ENCODE measurements at places on chromosomes 13 and 19. TPM values are rescaled to one million over a fixed set of nuclear protein-coding genes. Genes with fewer than 3 reads are reported as not detected.

DNA sequence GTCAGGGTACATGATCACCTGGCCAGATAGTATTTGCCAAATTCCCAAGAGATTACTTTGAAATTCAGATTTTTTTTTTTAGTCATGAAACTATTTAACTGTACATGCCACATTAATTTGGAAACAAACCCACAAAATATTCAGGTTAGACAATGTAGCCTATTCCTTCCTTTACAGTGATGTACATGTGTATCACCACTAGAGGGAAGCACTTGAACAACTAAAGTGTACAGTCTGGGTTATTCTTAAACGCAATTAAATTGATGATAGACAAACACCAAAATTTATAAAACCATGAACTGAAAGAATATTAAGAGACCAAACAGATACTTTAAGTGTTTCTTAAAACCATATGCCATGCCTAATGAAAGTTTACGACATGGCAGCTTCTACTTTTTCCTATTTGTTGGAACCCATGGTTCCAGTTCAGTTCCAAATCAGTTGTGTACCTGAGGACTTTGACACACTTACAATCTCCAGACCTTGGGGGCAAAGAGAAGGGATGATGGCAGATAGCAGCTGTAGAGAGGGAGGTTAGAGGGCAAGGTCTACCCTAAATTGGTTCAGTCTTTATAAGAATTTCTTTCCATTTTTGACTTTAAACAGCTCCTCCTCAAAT, 52.8 kb downstream of the TNFSF13B start:
- peak; percentile 36 for DNase-seq
- no peak overlapping the region for H3K4me3 ChIP-seq
- no peak overlapping the region for H3K27ac ChIP-seq
- H3K27me3 ChIP-seq, result no peaks in the 10 kb centered on the region
- no peaks in the 10 kb centered on the region for H3K4me1 ChIP-seq

DNA sequence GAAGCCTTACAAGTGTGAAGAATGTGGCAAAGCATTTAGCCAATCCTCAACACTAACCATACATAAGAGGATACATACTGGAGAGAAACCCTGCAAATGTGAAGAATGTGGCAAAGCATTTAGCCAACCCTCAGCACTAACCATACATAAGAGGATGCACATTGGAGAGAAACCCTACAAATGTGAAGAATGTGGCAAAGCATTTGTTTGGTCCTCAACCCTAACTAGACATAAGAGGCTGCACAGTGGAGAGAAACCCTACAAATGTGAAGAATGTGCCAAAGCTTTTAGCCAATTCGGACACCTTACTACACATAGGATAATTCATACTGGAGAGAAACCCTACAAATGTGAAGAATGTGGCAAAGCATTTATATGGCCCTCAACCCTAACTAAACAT, 18.2 kb downstream of the ZNF726 start:
- H3K4me1 ChIP-seq, result no peaks in the 10 kb centered on the region
- H3K27ac ChIP-seq, result no peak overlapping the region
- DNase-seq, result no peak
- no peak overlapping the region for H3K4me3 ChIP-seq

The CASP14 gene
- polyA plus RNA-seq, result not detected

The MEX3D gene
- 14.9 TPM for polyA plus RNA-seq

DNA sequence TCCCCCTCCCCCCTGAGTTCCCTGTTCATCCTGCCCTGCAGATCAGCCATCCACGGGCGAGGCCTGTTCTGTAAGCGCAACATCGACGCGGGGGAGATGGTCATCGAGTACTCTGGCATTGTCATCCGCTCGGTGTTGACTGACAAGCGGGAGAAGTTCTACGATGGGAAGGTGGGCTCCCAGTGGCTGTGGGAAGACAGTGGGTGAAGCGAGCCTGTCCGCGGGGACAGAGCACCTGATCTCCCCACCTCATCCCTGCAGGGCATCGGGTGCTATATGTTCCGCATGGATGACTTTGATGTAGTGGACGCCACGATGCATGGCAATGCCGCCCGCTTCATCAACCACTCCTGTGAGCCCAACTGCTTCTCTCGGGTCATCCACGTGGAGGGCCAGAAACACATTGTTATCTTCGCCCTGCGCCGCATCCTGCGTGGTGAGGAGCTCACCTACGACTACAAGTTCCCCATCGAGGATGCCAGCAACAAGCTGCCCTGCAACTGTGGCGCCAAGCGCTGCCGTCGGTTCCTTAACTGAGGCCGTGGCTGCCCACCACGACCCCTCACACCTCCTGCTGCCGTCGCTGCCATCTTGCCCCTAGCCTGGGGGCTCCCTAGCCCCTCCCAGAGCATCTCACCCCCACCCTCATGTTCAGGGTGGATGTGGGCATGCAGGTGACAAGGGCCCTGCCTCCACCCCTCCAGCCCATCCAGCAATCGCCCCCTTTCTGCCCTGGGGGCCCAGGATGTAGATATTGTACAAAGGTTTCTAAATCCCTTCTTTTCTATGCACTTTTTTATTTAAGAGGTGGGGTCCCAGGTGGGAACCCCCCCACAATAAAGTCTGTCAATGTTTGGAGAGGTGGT, 4.0 kb downstream of the IGFLR1 start:
- H3K4me1 ChIP-seq, result peaks cover 10% of the 10 kb centered on the region
- H3K4me3 ChIP-seq, result no peak overlapping the region
- DNase-seq, result no peak
- H3K27me3 ChIP-seq, result no peaks in the 10 kb centered on the region

DNA sequence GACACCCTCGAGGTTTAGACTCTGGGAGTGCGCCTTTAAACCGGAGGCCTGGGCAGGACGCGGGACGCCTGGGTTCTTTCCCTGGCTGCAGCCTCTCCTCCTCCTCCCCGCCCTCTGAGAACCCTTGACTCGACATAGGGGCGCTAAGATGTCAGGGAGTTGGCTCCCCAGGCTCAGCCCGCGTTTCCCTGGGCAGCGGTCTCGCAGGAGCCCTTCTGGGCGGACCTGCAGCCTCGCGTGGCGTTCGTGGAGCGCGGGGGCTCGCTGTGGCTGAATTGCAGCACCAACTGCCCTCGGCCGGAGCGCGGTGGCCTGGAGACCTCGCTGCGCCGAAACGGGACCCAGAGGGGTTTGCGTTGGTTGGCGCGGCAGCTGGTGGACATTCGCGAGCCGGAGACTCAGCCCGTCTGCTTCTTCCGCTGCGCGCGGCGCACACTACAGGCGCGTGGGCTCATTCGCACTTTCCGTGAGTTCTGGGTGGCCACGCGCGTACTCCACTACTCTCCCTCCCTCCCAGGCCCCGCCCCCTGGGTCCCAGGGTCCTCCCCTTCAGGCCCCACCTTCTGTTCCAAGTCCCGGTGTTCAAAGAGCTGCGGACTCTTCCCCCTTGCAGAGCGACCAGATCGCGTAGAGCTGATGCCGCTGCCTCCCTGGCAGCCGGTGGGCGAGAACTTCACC, 1.3 kb downstream of the ICAM5 start:
- no peaks in the 10 kb centered on the region for H3K27me3 ChIP-seq
- DNase-seq, result peak; percentile 70
- H3K27ac ChIP-seq, result no peak overlapping the region
- H3K36me3 ChIP-seq, result no peaks in the 10 kb centered on the region
- peak overlapping the region; percentile 45 for H3K4me3 ChIP-seq
- no peaks in the 10 kb centered on the region for H3K4me1 ChIP-seq

All from SK-N-SH (cell line).